ENCODE measurements at places on chromosomes 1 and 21.

- DNase-seq, result no peak
Measured at GRCh38 chr1:228830954-228831481, 95.7 kb downstream of the RHOU start.

GRCh38 chr1:26471498-26472319, 531 bp upstream of the HMGN2 start:
- peak; percentile 93 for DNase-seq

- DNase-seq, result no peak
Measured at GRCh38 chr1:42439940-42440339, 15.9 kb downstream of the ZMYND12 start.

DNA sequence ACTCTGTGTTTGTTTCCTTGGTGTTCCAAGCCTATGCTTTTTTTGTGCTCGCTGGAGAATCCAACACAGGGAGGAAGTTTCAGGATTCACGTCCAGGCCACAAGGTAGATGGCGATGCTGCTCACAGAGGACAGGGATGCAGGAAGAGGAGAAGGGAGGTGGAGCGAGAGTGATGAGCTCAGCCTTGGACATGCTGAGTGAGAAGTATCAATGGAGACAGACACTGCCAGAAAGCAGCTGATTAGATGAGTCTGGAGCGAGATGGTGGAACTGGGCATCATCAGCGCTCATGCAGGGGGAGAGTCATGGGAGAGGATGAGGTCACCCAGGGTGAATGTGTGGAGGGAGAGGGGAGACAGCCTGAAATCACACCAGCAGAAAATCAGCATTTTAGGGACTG, 110.0 kb downstream of the GLUL start:
- DNase-seq, result peak; percentile 53

Measured in endodermal cell (in vitro differentiated cells).